MG63 (cell line): ENCODE measurements at places on chromosomes 2 and 18. TPM values are rescaled to one million over a fixed set of nuclear protein-coding genes. Genes with fewer than 3 reads are reported as not detected.
A peak's percentile ranks its signal among the peaks of the same experiment; 100 is the strongest.

The TNS1 gene
- 13.4 and 17.6 TPM in 2 replicates for total RNA-seq

The MAP3K19 gene
- total RNA-seq, result not detected in 2 replicates

GRCh38 chr18:62781893-62782292 lies 66.6 kb downstream of the PHLPP1 start:
- peak; percentile 76 for DNase-seq

GRCh38 chr2:18830962-18831361 lies 241.6 kb upstream of the NT5C1B start:
- no peak for DNase-seq

DNA sequence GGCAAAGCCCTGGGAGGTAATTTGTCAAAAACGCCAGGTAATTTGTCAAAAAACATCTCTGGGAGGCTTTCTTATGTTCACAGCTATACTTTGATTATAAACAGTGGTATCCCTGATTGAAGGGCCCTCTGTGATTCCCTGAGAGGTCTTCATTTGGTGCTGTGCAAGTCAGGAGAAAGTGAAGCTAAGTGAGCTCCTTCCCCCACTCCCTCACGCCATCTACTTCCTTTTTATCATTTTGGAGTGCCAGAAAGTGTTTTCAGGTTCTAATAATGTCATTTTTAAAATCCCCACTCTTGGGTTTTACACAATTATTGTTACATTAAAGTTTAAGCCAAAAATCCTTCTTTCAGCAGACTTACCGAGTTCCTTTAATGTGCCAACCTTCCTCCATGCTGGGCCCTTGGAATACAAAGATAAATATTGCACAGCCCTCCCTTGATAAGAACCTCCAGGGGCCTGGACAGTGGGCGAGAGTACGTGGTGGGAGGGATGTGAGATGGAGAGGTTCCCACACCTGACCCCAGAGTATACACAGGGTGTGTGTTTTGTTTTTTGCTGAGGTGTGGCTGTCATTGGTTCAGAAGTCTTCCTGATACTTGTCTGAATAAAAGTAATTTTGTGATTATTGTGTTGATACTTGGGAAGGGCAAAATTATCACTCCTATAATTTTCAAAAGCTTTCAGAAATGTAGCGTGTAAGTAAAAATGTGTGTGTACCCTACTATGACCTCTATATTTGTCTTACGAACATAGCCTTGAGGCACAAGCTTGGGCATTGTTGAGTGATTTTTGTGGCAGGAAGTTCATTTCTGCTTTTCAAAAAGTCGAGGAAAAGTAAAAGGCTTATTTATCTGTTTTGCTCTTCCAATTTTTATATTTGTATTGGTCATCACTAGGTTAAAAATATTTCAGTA lies 8.2 kb downstream of the MAPRE2 start:
- no peak for DNase-seq

DNA sequence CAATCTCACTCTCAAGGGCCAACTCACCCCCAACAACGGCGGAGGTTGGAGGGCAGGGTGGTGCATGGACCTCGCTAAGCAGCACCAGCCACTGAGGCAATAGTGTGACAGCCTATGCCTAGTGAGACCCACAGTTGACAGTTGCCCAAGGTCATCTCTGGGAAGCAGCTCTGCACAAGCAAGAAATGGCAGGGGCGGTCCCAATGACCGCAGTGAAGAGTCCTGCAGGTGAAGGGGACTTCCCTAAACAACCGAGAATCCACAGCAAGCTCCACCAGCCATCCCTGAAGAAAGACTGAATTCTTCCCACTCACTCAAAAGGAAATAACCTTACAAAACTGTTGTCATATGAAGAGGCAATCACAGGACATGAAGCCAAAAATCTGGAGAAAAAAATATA lies 313.4 kb upstream of the ID2 start:
- DNase-seq, result no peak

DNA sequence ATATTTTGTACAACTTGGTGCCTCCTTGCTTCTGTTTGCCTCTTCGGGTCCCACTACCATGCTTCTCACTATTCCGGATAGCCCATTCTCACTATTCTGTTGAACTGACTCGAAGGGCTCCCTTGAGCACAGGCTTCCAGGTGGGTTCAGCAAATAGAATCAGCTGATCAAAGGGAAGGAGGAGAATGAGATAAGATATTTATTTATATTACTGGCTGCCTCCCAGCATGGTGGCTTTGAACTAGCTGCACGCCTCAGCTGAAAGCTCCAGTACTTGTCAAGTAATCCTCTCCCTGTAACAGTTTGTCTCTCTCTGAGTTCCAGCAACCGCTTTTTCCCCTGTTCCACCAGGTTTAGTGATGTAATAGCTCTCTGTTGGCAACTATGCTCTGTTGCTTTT lies 187.8 kb upstream of the HNRNPA3 start:
- no peak for DNase-seq

DNA sequence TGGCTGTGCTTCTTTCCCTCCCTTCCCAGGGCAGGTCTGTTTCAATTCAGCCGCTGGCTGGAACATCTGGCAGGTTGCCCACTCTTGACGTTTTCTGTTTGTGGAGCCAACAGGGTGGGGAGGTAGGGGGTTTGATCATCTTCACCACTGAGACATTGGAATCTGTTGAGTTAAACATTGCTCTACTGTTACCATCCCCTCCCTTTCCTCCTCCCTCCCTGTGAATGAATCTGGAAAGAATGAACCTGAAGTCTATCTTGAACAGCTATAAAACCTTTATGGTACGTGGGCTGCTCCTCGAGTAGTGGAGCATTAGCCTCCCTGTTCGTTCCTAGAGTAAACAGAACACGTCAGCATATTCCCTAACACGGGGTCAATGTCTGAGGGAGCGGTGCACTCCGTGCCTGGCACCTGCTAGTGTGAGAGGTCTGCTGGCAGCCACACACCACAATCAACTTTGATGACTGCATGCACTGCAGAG lies 249.9 kb upstream of the RBBP8 start:
- peak; percentile 72 for DNase-seq

DNA sequence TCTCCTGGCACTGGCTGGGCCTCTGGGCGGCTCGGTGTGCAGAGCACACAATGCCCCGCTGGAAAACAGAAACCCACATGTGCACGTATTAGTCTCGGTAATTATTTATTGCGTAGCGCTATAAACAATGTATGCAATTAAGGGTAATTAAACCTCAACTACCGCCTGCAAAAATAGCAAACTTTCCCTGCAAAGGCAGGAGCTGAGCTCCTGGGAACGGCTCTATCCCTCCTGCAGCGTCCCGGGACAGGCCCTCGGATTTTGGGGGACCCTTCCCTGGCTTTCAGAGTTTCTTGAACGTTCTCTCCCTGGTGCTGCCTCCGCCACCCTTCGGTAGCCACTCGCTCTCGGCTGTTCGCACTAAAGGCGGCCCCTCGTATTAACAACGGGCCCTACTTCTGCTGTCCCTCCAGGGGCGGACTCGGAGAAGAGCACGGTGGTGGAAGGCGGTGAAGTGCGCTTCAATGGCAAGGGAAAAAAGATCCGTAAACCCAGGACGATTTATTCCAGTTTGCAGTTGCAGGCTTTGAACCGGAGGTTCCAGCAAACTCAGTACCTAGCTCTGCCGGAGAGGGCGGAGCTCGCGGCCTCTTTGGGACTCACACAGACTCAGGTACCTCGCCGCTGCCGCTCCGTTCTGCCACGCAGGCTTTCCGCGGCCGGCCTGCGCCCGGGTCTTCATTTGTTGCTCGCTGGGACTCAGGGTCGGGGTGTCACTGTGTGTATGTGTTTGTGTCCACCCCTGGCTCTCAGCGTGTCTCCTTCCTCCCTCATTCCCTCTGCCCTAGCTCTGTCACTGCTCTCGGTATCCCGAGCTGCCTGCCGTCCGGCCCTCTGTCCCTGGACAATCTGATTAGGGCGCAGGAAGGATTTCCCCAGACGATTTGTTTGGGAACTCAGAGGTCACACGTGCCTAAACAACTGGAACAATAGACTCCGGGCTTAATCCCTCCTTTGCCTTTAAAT lies 1.2 kb downstream of the DLX1 start:
- DNase-seq, result no peak

GRCh38 chr2:237192881-237193280 lies 107.2 kb downstream of the COPS8 start:
- no peak for DNase-seq

DNA sequence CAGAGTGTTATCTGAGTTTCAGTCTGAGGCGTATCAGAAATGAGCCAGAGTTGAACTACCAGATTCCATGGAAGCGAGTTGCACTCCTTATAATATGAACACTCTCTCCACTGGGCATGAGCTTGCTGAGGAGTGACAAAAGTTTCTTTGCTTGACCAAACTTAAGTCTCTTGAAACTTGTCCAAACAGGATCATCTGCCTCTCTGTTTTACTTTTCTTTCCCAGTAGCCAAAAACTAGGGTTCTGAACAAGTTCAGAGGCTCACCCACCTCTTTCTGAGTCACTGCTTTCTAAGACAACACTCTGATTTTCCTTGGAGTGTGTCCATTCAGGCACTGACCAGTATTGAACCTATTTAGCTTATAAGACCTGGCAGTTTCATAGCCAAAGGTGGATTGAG lies 233.2 kb upstream of the TCF4 start:
- peak; percentile 22 for DNase-seq

DNA sequence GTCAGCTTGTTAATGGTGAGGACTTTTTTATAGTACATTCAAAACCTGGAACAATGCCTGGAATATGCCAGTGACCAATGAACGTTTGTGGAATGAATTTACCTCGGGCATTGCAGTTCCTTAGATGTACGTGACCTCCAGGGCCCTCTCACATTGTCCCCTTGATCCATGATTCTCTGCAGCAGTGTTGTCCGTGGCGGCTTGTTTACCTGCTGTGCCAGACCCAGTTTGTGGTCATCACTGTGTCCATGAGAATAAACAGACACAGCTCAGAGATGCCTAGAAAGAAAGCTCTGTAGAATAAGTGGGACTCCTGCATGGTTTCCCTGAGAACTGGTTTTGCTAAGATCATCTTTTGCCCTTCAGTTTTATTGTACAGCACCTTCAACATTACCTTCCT lies 1132.2 kb downstream of the DPP10 start:
- DNase-seq, result no peak
